Right ventricle myocardium inferior (tissue), 1 donor: ENCODE measurements at places on chromosomes 2 and 18.

- no peak for DNase-seq
These were observed 151.0 kb downstream of the ACOXL start for GRCh38 chr2:110883406-110883805.

DNA sequence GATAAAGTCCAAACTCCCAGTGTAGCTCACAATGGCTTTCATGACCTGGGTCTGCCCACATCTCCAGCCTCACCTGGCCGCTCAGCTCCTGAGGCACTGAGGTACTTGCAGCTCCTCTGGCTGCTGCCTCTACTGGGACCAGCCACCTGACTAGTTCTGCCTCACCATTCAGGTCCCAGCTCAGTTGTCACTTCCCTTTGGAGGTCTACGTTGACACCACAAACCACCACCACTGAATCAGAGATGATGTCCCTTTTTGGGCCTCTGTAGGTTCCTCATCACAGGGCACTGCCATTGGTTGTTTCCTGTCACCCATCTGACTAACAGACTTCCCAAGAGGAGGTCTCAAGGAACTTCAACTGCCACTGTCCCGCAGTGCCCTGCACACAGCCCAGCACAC, 21.2 kb downstream of the SPP2 start:
- DNase-seq, result no peak

DNA sequence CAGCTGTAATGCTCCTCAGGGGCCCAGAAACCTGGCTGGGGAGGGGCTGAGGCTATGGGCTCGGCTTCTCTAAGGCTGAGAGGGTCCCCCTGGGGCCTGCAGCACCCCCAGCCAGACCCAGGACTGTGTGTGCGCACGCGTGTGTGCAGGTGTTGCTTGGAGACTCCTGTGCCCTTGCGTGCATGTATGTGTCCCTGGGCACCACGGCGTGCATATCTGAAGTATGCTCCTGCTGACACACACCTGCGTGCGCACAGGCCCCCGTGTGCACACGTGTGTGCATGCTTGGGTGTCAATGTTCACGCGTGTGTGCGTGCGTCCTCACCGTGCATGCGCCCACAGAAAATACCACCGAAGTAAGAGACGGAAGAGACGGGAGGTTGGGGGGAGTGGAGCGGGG, 14.9 kb upstream of the ECEL1 start:
- no peak for DNase-seq

- DNase-seq, result no peak
These were observed 60.4 kb downstream of the FAM117B start for GRCh38 chr2:202695166-202695565.

DNA sequence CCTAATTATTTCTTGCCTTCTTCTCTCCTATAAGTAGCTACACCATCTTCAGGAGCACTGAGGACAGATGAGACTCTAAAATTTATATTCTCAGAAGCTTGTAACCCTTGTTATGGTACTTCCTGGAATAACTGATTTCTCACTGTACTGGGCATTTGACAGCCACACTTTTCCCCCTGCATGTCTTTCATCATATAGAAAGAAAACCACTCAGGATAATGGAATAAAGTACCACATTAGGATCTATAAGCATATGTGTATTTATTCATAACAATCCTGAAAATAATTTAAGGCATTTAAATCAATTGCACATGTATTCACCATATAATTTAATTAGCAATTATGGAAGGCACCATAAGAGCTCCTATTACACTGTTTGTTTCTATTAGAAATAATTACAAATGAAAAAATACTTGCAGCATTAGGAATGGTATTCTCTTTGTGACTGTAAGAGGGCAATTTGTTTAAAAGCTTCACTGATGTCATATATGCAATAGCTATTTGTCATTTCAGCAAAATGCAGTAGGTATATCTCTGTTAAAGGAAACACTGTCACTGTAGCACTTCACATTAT, 216.9 kb upstream of the FSHR start:
- DNase-seq, result no peak

DNA sequence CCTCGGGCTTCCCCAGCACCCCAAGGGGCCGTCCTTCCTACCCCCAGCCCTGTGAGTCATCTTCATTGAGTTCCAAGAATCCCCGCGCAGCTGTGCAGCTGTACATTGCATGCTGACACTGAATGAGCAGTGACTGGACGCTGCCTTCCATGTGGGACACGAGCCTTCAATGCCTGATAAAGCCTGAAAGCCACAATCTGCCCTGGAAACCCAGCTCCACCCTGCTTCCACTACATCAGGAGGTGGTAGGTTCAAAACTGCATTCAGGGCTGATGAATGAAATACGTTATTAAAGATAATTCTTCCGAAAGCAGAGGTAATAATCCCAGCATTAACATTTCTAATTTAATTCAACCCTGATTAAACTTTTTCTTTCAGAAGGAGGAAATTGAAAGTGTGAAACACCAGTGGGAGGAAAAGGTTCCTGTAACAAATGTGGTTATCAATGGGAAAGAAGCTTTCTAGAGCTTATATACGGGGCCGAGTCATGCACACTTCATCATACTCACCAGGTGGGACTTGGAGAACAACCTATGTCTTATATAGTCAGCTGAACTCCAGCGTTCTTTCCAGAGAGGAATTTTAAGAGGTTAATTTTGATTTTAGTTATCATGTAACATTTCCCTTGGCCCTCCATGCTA, 360.1 kb downstream of the LPIN1 start:
- DNase-seq, result peak; percentile 77

GRCh38 chr2:67393237-67393636, 3.9 kb upstream of the ETAA1 start:
- DNase-seq, result no peak

- DNase-seq, result no peak
These were observed 18.2 kb downstream of the WDR35 start for GRCh38 chr2:19971691-19972090.

- DNase-seq, result no peak
These were observed 26.2 kb downstream of the NCOA1 start for GRCh38 chr2:24517247-24517646.

GRCh38 chr2:55153584-55154299, 78.4 kb downstream of the CLHC1 start:
- no peak for DNase-seq

DNA sequence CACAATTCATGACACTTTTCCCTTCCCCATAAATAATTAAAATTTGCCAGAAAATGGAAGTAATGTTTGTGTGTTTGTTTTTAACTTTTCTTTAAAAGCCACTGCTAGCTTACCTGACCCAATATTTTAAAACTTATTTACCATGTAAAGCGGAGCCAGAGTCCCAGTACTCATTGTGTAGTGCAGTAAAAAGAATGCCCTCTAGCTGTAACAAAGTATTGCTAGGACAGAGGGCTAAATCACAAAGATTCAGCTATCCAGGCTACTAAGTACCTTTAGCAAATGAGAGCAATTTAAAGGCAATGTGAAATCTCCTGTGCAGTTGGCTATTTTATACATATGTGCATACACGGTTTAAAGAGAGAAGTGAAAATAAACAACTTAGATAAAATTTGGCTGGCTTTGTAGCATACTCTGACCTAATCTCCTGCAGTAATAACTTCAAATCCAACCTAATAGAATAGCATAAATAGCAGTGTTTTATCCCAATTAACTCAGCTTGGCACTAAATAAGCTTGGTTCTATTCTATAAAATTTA, 997.4 kb upstream of the PIK3C3 start:
- DNase-seq, result no peak

DNA sequence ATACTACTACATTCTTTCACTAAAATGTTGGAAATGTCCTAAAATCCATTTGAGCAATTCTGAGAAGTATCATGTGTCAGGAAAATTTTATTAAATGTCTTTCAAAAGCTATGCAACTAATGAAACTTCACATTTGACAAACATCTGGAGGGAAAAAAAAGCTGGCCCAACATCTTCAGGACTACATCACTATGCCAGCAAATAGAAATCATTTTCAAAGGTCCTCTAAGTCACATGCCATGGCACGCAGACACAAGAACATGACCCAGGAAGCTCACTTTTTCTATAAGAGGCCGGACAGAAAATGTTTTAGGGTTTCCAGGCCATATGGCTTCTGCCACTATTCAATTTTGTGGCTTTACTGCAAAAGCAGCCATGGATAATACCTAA, 11.6 kb downstream of the KANSL3 start:
- DNase-seq, result no peak

DNA sequence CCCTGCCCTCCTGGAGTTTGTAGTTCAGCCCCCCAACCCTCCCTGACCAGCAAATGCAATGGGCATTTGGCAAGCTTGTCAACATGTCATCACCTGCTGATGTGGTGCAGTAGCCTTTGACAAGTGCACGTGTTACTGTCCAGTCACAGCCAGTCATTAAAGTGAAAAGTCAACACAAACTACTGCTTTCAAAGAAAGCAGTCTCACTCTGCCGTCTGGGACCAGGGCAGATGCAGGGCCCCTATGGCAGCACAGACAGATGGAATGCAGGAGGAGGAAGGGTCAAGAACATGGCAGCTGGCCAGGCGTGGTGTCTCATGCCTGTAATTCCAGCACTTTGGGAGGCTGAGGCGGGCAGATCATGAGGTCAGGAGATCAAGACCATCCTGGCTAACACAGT, 222.4 kb upstream of the OSR1 start:
- DNase-seq, result peak; percentile 49

DNA sequence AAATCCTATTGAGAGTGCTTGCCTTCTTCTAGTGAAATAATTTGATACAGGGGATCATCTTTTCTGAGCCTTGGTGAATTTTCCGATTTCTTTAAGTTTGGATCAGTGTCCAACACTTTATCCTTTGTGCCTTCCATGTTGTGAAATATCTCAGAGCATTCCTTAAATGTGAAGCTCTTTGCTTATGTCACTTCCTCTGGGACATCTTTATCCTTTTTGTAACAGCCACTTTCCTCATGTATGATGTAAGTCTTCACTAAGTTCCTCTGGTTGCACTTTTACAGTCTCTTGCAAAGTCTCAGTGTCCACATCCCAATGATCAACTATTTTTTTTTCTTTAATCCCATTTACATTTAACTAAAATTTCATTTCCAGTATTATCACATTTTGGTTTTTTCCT, 254.2 kb downstream of the EN1 start:
- no peak for DNase-seq

DNA sequence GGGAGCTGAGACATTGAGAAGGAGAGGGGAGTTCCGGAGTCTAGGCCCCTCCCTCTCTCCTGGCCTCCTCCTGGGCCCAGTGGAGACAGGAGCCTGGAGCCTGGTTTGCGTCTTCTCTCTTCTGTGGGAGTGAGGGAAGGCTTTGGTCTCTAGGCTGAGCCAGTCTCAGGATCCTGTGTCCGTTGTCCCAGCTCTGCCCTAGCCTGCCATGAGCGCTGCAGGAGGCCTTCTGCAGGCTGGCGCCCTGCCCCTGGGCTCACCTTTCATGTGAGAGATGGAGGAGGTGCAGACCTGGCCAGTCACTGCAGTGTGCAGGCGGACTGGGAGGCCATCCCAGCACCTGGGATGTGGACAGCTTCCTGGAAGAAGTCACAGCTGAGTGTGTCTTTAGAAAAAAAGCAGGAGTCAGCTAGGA, 8.7 kb downstream of the IMPA2 start:
- DNase-seq, result no peak

DNA sequence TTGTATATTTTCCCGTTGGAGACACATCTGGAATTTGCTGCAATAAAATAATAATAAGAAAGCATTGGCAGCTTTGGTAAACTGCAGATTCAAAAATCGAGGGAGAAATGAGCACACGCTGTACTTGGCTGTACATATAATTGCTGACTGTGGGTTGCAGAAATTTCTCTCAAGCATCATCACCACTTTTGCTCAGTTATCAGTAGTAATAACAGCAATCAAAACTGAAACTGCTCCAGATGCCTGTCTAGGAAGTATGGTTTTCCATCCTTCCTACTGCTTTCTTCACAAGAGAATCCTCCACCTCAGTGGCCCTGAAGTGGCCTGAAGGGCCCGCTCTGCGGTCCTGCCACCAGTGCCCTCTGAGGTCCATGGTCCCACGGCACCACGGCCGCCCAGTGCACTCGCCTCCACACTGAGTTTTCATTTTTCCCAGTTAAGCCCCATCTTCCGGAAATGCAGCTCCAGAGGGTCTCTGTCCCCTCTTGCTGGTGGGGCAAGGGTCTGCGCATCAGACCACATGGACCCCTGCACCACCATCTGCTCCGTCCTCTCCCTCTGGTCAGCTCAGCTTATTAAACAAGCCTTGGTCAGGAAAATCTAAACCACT, 3.9 kb downstream of the DUSP28 start:
- DNase-seq, result no peak

DNA sequence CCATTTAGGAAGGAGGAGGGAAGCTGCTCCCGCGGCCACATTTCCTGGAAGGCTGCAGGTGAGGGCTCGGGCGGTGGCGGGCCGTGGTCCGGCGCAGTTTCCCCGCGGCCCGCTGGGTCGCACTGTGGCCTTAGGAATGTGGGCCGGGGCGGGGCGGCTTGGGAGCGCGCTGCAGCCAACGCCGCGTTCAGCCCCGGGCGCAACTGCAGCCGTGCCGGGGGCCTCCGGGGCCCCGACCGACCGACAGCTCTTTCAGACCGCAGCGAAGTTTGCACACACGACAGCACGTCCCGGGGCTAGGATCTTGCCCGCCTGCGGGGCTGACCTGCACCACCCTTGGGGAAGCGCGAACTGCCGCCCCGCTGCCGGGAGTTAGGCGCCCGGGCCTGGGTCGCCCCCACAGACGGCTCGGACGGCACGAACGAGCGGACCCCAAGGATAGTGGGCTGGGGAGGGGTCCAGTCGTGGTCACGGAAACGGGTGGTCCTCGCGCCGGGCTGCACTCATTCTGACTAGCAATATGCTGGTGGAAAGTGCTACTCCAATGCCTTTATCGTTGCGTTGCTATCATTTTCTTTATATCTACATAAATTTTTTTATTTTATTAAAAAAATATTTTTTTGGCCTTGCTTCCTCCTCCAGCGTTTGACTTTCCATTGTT, 69.9 kb upstream of the DLX2 start:
- peak; percentile 88 for DNase-seq

DNA sequence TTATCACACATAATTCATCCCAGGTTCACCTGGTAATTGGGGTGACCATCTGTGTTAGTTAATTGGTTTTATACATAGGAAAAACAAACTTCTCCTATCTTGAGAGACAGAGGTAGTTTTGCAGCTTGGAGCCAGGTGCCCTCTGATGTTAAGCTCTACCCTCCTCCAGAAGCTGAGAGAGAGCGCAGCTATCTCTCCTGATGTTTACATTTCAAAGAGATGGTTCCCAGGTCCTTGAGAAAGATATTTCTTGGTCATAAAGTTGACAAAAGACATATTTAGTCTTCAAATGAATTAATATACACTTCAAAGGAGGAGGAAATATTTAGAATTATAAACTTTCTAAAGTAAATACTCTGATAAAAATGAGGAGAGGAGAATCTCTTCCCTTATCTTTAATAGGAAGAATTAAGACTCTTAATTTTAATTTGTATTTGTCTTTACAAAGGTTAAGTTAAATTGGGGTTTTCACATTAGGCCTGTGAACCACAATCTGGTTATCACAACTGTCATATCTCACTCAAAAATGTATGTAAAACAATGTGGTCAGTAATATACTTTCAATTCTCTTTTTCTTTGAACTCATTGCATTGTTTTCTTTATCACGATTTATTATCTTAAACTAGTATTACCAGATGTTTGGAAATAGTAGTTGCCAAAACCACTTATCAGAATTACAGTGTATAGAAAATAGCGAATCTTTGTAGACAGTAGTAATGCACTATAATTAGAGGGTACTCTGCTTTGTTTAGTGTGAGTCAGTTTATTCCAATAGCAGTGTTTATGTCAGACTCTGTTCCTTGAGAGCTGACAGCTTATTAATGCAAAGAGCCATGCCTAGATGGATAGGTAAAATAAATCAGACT, 26.8 kb downstream of the SERPINB4 start:
- no peak for DNase-seq
